ENCODE measurements at places on chromosomes 2 and 18. TPM values are rescaled to one million over a fixed set of nuclear protein-coding genes. Genes with fewer than 3 reads are reported as not detected.

STARD7 gene
- 147 TPM for total RNA-seq

XPO1 gene
- total RNA-seq, result 111 TPM

REG3A gene
- total RNA-seq, result not detected

ASIC4 gene
- total RNA-seq, result 0.53 TPM

RAB27B gene
- total RNA-seq, result 20.1 TPM

POLR1A gene
- 22.2 TPM for total RNA-seq

LIPG gene
- total RNA-seq, result 3.7 TPM

CAD gene
- 28.8 TPM for total RNA-seq

SLC19A3 gene
- total RNA-seq, result 40.7 TPM

ALK gene
- total RNA-seq, result 1.1 TPM

SMAD7 gene
- total RNA-seq, result 63.4 TPM

ST3GAL5 gene
- 72.4 TPM for total RNA-seq

GLS gene
- total RNA-seq, result 180 TPM

FNDC4 gene
- total RNA-seq, result 1.6 TPM

All from lower lobe of right lung (tissue), 2 donors.